ENCODE measurements at places on chromosomes 11 and 22.

DNA sequence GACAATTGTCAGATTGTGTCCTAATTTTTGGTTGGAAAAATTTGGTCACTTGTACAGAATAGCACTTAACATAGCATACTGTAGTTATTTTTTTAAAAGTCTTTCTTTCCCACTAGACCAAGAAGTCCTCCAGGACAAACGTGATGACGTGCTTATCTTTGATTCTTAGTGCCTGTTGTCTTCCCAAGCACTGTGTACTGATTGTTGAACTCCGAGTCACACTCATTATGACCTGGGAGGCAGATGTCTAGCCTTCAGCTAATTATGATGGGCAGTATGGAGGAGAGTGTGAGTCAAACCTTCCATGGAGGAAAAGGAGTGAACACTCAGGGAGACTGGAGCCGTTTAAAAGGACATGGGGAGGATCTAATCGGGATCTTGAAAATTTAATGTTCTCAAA is 119.8 kb downstream of the SPON1 start:
- DNase-seq: no peak

- no peak for DNase-seq
Observed at GRCh38 chr11:69950120-69950519, 128.0 kb upstream of the ANO1 start.

DNA sequence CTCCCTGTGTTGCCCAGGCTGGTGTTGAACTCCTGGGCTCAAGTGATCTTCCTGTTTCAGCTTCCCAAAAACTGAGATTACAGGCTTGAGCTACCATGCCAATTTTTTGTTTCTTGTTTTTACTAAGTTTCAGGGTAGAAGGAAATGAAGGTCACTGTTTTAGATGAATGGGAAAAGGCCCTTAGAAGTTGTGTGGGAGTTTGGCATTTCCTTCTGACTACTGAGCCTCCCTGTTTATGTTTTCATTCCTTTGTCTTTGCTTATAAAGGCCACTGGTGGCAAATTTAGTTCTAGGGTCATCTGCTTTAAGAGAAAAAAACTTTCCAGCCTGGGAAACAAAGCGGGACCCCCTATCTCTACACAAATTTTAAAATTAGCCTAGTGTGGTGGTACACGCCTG is 22.1 kb downstream of the SRPRA start:
- DNase-seq: no peak

DNA sequence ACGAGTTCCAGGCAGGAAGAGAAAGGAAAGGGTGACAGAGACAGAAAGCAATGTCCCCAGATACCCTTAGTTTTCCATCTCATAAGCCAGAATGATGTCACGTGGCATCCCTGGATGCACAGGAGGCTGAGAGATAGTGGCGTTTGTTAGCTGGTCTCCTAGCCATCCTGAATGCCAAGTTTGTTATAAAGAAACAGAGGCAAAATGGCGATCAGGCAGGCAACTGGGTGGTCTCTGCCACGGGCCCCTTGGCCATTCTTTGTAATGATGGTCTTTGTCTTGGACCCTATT is 5.3 kb downstream of the SMIM38 start:
- no peak for DNase-seq

DNA sequence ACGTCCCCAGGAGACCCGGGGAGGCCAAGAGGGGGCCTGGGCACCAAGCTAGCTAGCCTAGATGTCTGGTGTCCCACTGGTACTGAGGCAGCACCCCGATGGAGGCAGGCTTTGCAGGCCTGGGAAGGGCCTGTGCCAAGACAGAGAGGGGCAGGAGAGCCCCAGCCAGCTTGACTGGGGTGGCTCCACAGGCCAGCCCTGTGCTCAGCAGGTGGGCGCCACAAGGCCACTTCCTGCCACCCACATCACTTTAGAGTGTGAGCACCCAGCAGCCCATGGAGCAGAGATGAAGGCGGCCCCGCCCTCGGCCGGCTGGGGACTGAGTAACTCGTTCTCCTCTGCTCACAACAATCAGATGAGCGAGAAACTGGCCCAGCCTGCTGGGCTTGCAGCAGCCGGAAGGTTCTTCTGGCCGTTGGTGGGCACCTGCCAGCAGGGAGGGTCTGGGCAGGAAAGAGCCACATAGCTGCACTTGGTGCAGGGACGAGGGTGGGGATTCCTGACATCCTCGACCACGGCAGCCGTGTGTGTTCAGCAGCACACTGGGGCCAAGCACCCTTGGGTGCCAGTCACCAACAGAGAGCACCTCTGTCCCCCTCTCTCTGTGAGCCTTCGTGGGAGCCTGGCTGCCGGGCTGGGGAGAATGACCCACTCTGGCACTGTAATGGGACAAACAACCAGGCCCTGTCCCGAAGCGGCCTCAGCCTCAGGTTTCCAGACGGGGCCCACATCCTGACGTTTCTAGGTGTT is 7.6 kb downstream of the OSBPL5 start:
- DNase-seq: peak; percentile 16

DNA sequence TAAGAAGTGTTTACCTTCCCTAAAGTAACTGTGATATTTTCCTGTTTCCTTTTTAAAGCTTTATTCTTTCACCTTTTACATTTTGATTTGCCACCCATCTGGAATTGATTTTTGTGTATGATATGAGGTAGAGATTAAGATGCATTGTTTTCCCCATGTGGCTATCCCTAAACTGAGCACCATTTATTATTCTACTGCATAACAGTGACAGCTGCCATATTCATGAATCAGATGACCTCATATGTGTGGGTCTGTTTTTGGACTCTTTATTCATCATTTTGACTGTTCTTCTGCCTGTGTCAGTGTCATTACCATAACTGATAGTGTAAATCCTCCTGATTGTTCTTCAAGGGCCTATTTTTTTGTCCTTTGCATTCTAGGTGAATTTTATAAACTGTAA is 50.8 kb downstream of the HIPK3 start:
- DNase-seq: no peak

Measured in CD4-positive, alpha-beta T cell treated with Interleukin-2 at 100 ng/mL for 4 hours (primary cell).